ENCODE measurements at places on chromosomes 12 and 14.

GRCh38 chr14:66009089-66009488, 477.1 kb upstream of the CCDC196 start:
- no peak for DNase-seq

- DNase-seq = no peak
Measured at GRCh38 chr12:22858849-22859570, 234.0 kb downstream of the ETNK1 start.

- no peak for DNase-seq
Measured at GRCh38 chr12:117129391-117129790, 30.2 kb upstream of the TESC start.

- DNase-seq = no peak
Measured at GRCh38 chr14:91899213-91899612, 31.9 kb upstream of the TC2N start.

- DNase-seq = no peak
Measured at GRCh38 chr12:124107351-124107750, 134.3 kb downstream of the ZNF664 start.

DNA sequence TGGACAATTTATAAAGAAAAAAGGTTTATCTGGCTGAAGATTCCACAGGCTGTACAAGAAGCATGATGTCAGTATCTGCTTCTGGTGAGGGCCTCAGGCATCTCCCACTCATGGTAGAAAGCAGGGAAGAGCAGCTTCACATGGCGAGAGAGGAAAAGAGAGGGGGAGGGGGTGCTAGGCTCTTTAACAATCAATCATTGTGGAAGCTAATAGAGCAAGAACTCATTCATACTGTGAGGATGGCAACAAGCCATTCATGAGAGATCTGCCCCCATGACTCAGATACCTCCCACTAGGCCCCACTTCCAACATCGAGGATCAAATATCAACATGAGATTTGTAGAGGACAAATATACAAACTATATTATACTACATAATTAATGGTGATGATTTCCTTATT, 361.9 kb upstream of the FAR2 start:
- DNase-seq = no peak

GRCh38 chr12:25861226-25861625, 97.3 kb upstream of the RASSF8 start:
- DNase-seq = no peak

- DNase-seq = no peak
Measured at GRCh38 chr12:95624589-95624988, 73.3 kb upstream of the USP44 start.

GRCh38 chr14:63224196-63224595, 20.0 kb downstream of the RHOJ start:
- DNase-seq = no peak

GRCh38 chr14:54450535-54450934, 9.4 kb upstream of the CNIH1 start:
- no peak for DNase-seq

GRCh38 chr12:120267736-120268135, 2.2 kb upstream of the PXN start:
- DNase-seq = no peak

DNA sequence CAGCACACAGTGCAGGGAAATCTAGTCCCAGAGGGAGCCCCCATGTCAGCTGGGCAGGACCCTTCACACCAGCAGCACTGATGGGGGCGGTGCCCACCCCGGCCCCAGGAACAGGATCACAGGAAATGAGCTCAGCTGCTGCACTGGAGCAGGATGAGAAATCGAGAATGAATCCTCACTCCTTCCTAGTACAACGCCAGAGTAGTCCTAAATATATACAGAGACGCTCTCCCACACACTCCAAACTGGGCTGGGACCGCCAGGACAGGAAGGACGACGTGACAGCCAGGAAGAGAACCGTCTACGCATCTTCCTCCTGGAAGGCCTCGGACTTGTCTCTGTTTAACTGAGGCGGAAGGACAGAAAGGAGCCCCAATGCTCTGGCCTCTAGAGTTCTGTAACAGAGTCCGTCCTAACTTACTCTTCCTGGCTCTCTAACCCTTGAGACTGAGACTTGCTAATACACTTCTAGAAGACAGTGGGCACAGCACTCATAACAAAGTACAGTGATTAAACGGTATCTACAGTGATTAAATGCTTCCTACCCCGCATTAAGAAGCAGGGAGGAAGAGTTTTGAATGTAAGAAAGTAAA, 33.4 kb downstream of the CDC42BPB start:
- no peak for DNase-seq

GRCh38 chr12:93778306-93778705, 101.1 kb downstream of the CRADD start:
- DNase-seq = no peak

GRCh38 chr12:131060011-131060703, 106.5 kb downstream of the ADGRD1 start:
- no peak for DNase-seq

- no peak for DNase-seq
Measured at GRCh38 chr12:99505805-99506204, 141.7 kb upstream of the GARIN6 start.

- DNase-seq = no peak
Measured at GRCh38 chr14:90842726-90843125, 26.5 kb upstream of the TTC7B start.

GRCh38 chr14:72608391-72609204, 285.3 kb downstream of the DPF3 start:
- no peak for DNase-seq

GRCh38 chr12:120365675-120366340, 3.2 kb downstream of the MSI1 start:
- no peak for DNase-seq

DNA sequence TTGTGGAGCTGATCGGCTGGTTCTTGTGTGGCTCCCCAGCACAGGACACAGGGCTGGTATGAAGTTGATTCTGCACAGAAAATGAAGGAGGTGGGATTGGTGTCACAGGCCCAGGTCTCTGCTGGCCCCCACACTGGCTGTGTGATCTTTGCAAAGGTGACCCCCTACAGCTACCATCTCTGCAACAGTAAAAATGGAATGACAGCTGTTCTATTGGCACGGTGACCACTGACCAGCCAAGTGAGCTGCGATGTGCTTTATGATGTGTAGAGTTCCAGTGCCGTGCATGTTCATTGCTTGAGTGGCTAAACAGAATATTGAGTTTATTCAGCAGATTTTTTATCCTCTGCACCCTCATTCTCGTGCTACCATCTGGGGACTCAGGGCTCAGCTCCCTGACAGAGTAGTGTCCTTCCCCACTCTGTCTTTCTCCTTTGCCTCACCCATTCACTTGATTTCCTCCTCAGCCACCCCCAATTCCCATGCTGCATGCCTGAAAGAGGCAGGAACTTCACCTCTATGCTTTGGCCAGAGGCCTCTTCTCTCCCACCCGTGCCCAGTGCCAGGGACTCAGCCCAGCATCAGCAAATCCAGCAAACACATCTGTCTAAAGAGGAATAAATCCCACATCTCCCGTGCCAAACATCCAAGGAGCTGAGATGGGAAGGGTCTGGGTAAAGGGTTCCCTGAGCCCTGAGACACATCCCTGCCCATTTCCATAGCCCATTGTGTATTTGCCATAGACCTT, 21.2 kb downstream of the C14orf132 start:
- no peak for DNase-seq

DNA sequence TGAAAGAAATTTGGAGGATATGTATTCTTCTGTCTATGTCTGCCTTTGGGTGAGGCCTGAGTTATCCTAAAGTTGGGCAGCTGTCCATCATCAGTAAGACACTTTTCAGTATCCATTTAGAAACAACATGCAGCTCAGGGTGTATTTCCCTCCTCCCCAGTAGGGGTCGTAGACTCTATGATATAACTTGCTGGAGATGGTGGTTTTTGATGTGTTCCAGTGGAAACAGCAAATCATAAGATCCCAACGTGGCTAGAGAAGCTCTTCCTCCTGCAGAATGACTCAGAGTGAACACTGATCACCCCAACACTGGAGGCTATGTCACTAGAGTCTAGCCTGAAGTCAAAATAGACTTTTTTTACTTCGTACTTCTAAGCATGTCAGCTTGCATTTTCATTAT, 331.6 kb upstream of the STXBP6 start:
- DNase-seq = no peak

DNA sequence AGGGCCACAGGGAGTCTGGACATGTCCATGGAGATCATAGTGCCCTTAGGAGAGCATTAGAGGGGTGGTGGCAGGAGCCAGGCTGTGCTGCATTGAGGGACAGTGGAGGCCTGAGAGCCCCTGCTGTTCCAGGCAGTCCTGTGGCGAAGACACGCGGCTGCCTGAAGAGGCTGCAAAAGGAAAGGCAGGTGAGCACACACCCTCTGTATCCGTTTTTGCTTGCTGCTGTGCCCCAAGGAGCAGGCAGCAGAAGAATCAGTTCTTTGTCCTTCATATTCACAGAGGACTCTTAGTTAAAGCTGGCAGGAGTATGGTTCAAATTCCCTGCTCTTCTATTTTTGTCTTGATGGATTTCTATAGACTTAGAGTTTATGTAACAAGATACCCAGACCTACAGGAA, 4.5 kb downstream of the SLC35E3 start:
- DNase-seq = no peak

GRCh38 chr12:48774516-48774915, 14.4 kb downstream of the ADCY6 start:
- DNase-seq = no peak

DNA sequence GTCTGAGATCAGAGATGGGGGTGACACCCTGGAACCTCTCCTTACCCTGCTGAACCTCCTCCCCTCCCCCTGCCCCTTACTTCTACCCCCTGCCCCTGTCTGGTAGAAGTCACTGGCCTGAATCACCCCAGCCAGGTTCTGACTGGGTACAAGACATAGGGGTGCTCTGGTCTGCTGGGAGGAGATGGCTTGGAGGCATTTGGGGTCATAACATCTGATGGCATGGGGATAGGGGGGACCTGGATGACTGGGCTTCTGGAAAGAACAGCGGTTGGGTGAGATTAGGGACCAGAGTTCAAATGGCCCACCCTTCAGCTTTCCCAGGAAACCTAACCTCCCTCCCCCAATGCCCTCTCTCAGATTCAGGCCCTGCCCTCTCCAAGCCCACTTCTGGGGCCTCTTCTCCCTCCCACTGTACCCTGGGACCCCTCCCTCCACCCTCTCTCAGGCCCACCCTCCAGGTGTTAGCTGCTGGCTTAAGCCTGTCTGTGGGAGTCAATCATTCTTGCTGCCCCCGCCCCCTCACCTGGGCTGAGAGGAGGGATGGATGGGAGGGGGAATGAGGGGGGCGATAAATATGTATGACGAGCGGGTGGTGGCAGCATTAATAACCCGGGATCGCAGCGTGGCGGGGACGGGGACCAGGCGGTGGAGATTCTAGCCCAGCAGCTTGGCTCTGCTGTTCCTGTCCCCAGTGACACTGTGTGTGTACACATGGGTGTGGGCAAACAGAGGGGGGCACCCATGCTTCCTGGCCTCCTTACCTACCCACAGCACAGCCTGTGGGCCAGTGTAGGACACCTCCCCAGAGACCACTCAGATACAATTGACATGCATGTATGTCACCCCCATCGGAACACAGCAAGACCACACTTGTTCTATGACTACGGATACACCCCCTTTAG, 5.9 kb downstream of the NXPH4 start:
- DNase-seq = no peak

GRCh38 chr12:89424389-89424788, 72.1 kb upstream of the DUSP6 start:
- no peak for DNase-seq

- no peak for DNase-seq
Measured at GRCh38 chr12:67436230-67436629, 167.1 kb downstream of the CAND1 start.

- no peak for DNase-seq
Measured at GRCh38 chr12:25590011-25590721, 37.1 kb upstream of the LMNTD1 start.

GRCh38 chr12:124429535-124429934, 134.6 kb downstream of the RFLNA start:
- DNase-seq = no peak

DNA sequence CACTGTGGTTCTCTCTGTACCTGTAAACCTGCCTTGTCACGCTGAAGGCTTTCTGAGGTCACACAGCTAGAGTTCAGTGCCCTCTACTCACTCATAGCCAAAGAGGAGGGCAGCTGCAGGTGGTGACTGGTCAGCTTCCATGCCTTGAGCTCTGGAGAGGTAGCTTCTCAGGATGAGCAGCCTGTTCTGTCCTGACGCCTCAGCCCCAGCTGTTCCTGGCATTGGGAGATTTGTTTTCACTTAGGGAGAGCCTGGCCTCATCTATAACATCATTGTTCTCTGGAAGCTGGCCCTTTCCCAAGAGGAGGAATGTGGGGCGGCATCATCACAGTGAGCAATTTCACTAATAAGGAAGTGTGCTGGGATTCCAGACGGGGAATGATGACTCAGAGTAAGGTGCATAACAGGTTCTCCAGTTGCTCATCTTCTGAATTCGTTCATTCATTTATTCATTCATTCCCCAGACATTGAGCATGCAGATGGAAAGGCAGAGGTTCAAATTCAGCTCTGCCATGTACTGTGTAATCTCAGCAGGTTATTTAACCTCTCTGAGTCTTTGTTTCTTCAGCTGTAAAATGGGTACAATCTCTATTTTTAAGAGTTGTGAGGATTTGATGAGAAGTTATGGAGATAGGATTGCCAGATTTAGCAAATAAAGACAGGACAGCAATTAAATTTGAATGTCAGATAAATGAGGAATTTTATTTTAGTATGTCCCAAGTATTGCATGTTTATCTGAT, 255.8 kb upstream of the CRY1 start:
- no peak for DNase-seq

GRCh38 chr12:52662093-52662917, 10.3 kb upstream of the KRT2 start:
- peak; percentile 90 for DNase-seq

- no peak for DNase-seq
Measured at GRCh38 chr12:77940567-77940966, 109.9 kb downstream of the NAV3 start.

DNA sequence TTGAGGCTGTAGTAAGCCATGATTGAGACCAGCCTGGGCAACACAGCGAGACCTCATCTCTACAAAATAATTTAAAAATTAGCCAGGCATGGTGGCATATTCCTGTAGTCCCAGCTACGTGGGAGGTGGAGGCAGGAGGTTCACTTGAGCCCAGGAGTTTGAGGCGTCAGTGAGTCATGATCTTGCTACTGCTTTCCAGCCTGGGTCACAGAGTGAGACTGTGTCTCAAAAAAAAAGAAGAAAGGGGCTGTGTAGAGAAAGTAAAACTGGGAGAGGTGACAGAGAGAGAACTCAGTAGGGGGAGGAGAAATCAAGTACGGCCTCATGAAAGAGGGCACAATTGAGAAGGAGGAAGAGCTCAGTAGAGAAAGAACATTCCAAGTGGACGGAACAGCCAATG, 12.4 kb downstream of the TECPR2 start:
- no peak for DNase-seq

DNA sequence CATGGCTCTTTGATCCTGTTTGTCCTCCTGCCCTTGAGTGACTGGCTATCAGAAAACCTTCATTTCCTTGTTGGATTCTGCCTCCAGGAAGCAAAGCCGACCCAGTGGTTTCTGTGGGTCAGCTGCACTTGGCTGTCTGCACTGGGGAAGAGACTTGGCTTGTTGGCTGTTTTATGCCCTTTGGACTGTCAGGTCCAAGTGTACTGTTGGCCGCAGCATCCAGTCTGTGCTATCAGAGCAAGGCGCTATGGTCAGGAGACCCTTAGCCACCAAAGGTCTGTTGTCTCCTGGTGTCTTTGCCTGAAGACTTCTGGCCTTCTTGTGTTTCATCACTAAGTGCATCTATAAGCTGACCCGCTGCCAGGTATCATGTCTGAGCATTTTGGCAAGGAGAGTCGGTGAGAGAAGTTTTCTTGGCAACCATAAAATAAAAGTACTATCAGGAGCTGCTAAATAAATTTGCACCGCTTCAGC, 177.4 kb upstream of the HIF1A start:
- DNase-seq = no peak
